Ureter (tissue), 1 donor: ENCODE measurements at places on chromosomes 7 and 10. TPM values are rescaled to one million over a fixed set of nuclear protein-coding genes. Genes with fewer than 3 reads are reported as not detected.

Gene WNT8B
- 0.99 TPM for total RNA-seq

- DNase-seq: no peak
Observed at GRCh38 chr7:121755818-121756552, 117.0 kb upstream of the PTPRZ1 start.

DNA sequence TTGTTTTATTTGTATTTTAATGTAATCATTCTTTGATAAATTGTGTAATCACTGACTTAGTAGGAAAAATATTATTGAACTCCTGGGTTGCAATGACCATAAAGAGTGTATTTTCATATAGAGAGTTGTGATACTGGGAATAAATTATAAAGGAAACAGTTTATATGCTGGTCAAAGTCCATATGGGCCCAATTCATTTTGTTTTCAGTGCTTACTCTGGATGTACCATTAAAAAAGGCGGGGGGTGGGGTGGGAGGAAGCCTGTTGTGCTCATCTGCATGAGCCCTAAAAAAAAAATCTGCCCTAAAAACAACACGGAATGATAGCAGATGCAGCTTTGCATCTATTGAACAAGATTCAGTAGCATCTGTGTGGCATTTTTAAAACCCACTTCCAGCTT is 114.2 kb downstream of the BTRC start:
- no peak for DNase-seq

Gene NMT2
- 9.7 TPM for total RNA-seq

Gene VWA2
- 5.1 TPM for total RNA-seq

DNA sequence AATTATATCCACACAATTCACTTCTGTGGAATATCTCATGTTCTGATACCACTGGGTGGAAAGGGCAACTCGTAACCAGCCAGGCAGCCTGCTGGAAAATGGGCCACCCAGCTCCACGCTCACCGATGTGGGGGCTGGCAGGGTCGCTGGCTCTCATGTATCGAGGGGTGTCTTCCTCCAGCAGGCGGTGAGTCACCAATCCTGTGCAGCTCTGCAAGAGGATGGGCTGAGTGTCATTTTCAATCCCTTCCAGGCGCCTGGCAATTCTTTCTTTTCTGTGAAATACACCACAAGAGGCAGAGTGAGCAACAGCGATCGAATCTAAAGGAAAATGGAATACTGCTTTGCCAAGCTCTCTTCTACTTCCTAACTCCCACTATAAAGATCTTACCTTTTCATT is 80.1 kb downstream of the SVIL start:
- DNase-seq: no peak

DNA sequence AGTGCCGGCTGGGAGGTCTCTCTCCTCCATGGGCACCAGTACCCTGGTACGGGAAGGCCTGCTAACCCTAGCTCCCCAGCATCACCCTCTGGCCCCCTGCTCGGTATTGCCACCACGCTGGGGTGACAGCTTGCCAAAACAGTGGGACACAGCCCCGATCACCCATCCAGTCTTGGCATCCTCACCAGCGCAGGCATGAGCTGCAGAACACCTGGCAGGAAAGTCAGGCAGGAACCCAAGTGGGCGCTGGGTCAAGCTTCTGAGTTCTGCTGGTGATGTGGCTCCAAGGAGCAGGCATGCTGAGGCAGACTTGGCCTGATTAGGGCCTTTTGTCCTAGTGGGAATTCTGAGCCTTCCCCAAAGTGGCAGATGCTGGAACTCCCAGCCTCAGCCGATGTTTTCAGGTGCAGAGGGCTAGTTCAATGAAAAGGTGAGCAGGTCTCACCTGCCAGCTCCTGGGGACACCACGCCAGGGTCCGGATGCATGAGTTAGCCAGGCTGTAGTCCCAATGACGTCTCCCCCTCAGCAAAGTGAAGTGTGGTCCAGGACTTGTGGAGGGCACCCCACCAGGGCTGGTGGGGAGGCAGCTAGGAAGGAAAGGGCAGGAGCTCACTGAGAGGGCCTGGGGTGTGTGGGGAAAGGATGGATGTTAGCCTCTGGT is 8.5 kb upstream of the ZNF22 start:
- no peak for DNase-seq

- DNase-seq: no peak
Observed at GRCh38 chr7:129263168-129263567, 38.3 kb downstream of the AHCYL2 start.

GRCh38 chr10:58475322-58476277 is 37.1 kb upstream of the BICC1 start:
- DNase-seq: no peak

- DNase-seq: no peak
Observed at GRCh38 chr7:112201411-112201810, 4.8 kb downstream of the DOCK4 start.

DNA sequence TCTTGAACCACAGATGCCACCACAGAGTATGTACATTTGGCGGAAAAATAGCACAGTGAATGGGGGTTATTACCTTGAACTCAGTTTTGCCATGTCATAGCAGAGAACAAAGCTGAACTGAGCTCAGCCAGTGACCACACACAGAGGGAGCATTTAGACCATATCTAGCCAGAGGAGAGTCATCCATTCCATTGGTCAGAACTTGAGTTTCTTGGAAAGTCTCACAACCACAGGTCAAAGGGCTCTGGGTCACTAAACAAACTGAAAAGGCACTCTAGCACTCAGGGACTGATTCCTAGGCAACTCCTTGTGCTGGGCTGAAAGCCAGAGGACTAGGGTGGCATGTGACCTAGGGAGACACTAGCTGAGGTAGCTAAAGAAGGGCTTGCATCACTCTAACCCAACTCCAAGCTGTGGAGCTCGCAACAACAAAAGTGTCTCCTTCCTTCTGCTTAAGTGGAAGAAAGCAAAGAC is 239.7 kb upstream of the SEMA3D start:
- DNase-seq: no peak

GRCh38 chr7:151261529-151261928 is 13.0 kb upstream of the SMARCD3 start:
- no peak for DNase-seq

- no peak for DNase-seq
Observed at GRCh38 chr10:3606309-3606708, 178.7 kb downstream of the KLF6 start.

Gene VWC2
- 0.10 TPM for total RNA-seq

- DNase-seq: peak; percentile 48
Observed at GRCh38 chr10:126598009-126598408, 72.5 kb downstream of the C10orf90 start.

Gene ODAD2
- 0.86 TPM for total RNA-seq

Gene WASHC2A
- total RNA-seq: 37.8 TPM

DNA sequence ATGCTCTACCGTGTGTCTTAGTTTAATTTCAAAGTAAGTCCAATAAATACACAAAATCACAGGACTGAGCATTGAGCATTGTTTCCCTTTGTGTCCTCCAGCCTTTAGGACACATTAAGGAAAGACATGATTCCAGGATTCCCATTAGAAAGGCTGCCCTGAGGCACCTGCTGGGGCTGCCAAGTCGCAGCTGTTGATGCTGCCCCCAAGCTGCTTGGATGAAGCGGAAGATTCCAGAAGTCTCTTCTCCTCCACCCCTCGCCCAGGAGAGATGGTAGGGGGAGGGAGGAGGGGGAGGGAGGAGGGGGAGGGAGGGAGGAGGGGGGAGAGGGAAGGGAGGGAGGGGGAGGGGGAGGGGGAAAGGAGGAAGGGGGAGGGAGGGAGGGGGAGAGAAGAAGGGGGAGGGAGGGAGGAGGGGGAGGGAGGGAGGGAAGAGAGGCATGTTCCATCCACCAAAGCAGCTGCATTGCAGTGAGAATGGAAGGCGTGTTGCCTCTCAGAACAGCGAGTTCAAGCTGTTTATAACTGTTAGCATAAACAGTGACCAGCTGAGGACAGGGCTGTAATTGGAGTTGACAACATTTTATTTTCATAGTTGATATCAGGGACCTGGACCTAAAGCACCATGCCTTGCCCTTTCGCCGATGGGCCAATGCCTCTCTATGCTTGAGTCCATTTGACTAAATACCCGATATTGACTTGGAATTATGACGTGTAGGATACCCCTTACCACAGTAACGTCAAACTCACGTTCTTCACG is 67.3 kb downstream of the DIP2C start:
- DNase-seq: no peak

Gene CREB3L2
- total RNA-seq: 126 TPM

Gene ADD3
- 140 TPM for total RNA-seq

Gene CHST15
- total RNA-seq: 15.7 TPM

GRCh38 chr7:39336442-39336841 is 229.8 kb upstream of the YAE1 start:
- no peak for DNase-seq

DNA sequence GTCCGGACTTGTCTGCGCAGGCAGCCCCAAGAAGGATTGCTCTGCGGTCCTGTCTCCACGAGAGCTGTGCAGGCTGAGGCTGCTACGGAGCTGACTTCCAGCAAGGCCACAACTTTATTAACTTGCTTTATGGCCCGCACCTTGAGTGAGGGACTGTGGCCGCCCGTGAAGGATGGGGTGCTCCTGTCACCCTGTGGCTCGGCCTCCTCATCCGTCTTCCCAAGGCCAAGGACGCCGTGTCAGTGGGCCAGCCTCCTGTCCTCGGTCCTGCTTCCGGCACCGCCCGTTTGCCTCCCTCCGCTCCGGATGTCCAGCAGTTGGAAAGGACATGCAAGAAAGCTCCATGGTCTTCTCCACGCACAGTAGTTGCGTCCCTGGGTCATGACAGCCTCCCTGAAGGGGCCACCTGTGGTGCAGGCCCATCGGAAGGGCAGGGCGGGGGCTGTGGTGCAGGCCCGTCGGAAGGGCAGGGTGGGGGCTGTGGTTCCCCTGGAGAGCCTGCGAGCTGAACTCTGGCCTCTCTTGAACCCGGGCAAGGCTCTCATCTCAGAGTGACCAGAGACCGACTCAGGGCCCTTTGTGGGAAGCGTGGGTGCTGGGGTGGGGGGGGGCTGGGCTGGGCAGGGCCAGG is 87.1 kb downstream of the NKX6-2 start:
- no peak for DNase-seq

Gene CTTNBP2
- total RNA-seq: 16.6 TPM

- no peak for DNase-seq
Observed at GRCh38 chr10:78812571-78813318, 256.0 kb upstream of the ZMIZ1 start.

Gene ANKRD1
- 0.62 TPM for total RNA-seq

DNA sequence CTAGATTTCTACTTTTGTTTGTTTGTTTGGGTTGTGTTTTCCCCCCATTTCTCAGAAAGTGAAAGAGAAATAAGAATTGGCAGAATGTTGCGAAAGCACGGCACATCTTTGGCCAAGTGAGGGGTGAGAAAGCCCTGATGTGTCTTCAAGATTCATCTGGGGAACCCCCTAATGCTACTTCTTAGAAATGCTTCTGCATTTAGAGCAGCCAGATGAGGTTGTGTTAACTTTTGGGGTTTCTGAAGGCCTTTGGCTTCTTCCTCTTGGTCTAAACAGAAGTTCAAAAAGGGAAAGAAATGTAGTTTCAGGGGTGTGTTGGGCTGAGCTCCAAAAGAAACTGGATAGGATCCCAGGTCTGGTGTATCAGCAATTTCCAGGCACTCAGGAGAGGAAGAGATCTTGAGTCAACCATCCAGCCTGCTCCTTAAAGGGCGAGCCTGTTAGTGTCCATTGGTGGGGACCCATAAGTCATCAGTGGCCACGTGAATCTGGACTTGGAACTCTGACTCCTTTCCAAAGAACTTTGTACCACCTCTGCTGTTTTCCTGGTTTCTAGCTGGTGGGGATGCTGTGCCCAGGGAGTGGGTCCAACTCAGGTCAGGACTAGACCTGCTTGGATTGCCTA is 6.5 kb downstream of the DUSP5 start:
- no peak for DNase-seq

DNA sequence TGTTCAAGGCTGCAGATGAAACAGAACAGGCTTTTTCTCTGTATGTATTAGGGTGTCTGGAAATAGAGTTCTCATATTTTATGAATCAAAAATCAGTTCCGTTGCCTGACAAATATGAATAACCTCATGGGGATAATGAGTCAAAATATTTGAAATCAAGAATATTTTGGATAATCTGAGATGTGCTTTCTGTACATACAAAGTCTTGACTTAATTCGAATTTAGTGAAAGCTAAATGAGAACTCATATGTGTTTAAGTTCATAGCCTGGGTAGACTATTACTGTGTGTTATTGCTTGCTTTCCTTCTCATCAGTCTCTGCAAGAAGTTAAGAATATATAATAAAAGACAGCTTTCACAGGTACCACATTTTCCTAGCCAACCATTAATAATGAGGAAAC is 689.0 kb downstream of the REEP3 start:
- DNase-seq: no peak

GRCh38 chr7:132419542-132419941 is 156.7 kb downstream of the PLXNA4 start:
- no peak for DNase-seq

Gene CALCR
- 0.16 TPM for total RNA-seq

- DNase-seq: no peak
Observed at GRCh38 chr10:112960151-112960681, 10.2 kb downstream of the TCF7L2 start.

Gene PRKRIP1
- 22.8 TPM for total RNA-seq

- DNase-seq: no peak
Observed at GRCh38 chr7:12788591-12788990, 101.2 kb downstream of the ARL4A start.

GRCh38 chr10:79403441-79404230 is 41.8 kb downstream of the ZCCHC24 start:
- no peak for DNase-seq
